Neural crest cell (in vitro differentiated cells): ENCODE measurements at places on chromosomes 7 and 10. TPM values are rescaled to one million over a fixed set of nuclear protein-coding genes. Genes with fewer than 3 reads are reported as not detected.

- no peak for DNase-seq
These were observed at the start of gene PRF1 for GRCh38 chr10:70602665-70603448. Gene PRF1 (minus strand): TSS chr10:70602741. CDS start chr10:70600902, 1,839 bp downstream.

- DNase-seq: no peak
These were observed 17.8 kb upstream of the HKDC1 start for GRCh38 chr10:69202332-69202731.

The MYPN gene
- not detected in 2 replicates for total RNA-seq

- DNase-seq: no peak
These were observed 15.6 kb downstream of the DPYSL4 start for GRCh38 chr10:132202070-132202970.

The GIMAP1 gene
- total RNA-seq: not detected in 2 replicates

- DNase-seq: no peak
These were observed 56.8 kb downstream of the INSIG1 start for GRCh38 chr7:155354371-155355048.

- no peak for DNase-seq
These were observed 89.2 kb upstream of the PRSS58 start for GRCh38 chr7:142347091-142347490.

The TNPO3 gene
- total RNA-seq: 67.5 and 68.7 TPM in 2 replicates

DNA sequence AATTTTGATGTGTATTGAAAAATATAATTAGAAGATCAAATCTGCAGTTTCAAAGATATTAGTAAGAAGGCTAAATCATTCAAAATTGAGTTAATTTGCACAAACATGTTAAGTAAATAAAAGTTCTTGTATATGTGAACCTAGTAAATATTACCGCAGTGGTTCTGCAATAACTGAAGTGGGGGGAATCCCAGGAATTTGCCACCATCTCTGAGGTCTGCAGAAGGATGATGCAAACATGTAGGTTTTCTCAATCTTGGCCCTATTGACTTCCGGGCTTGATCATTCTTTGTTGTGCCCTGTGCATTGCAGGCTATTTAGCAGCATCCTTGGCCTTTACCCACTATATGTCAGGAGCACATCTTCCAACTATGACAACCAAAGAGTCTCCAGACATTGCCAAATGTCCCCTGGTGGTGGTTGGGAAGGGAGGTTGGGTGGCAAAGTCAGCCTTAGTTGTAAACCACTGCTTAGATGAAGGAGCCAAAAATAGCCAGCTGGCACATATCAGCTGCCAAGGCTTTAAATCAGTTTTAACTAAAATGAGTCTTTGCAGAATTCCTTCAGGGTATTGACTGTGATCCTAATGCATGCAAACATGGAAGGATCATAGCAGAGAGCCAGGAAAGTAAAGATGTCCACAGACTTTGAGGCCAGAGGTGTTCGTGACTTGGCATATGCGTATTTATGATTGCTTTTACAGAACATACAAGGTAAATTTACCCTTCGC is 146.3 kb downstream of the TRIL start:
- DNase-seq: no peak

The SYNPO2L gene
- 0.12 and 0.20 TPM in 2 replicates for total RNA-seq

DNA sequence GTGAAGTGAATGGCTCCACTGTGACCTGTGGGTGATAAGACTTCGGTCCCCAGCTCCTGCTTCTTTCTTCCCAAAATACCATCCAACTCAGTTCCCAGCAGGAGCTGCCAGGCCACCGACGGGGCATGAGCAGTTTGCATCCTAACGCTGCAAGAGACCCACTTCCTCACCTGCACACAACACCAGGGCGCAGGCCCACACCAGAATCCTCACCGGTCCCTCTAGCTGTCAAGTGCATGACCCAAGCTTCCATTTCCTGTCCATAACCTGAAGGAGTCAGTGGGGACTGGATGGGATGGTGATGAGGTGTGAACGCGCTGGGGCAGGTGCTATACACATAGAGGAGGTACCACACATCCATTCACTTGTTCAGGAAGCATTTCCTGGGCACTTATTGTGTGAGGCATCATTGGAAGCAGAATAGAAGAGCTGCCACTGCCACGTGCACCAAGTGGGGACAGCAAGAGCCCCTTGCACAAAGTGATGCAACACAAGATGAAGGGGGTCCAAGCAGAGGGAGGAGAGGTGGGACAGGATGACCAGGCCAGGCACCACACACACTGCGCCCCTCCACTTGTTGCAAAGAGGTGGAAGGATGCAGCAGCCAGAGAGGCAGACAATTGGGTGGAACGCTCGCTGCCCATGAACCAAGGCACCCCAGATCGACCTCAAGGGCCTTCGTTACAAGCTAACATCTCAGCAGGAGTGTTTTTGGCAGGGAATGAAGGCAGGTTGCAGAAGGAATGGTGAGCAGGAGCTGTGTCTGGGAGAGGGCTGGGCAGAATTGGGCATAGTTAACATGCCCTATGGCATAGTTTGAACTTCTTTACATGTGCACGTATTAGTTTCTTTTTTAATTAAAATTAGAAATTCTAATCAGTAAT is 605.8 kb upstream of the MGMT start:
- DNase-seq: no peak

The ATRNL1 gene
- 44.1 and 46.9 TPM in 2 replicates for total RNA-seq

DNA sequence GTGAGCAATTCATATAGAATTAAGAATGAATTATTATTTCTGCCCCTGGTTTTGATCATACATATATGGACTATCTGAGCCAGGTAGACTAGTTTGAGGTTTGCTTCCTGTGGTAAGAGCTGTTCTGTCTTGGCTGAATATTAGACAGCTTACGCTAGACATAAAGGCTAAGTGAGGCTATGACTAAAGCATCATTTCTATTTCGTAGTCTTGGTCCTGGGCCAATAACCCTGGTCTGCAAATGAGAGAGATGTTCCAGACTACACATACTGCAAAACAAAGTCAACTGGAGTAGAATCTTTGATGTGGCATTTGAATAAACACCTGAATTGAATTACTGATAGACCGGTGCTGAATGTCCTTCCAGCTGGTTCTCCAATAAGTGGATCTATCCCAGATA is 40.8 kb upstream of the CACNB2 start:
- DNase-seq: no peak

GRCh38 chr7:35386816-35387706 is 133.2 kb upstream of the TBX20 start:
- no peak for DNase-seq

DNA sequence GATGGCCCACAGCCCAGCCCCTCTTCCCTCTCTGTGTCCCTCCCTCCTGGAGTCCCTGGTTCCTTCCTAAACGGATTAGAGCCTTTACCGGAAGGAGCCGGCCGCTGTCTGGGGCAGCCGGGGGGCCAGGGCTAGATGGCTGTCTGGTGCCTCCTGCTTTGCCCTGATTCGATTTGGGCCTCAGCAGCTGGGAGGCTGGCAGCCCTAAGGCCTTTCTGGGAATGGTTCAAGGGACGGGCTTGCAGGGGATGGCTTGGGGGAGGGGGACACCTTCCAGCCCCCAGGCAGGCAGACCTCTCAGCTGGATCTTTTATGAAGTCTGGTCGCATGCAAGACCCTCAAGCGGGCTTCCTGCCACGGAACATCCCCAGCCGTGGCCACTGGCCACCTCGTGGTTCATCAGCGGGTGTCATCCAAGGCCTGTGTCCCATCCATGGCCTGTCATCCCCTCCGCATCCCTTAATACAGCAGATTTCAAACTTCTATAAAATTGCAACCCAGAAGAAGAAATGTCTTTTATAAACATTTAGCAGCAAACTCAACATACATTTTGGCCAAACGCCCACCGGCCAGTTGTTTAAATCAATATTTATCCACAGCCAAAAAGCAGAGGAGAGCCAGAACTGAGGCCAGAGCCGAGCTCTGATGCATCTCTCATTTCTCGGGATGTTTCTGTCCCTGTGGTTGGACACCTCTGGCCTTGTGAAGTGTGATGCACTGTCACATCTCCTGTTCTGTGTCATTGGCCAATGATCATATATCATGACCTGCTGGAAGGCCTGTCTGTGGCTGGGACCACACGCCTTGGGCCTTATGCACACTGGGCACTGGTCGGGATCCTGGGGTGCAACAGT is 52.0 kb downstream of the GTF2IRD1 start:
- DNase-seq: no peak

- DNase-seq: no peak
These were observed 5.5 kb upstream of the UNC5B start for GRCh38 chr10:71206911-71207310.

DNA sequence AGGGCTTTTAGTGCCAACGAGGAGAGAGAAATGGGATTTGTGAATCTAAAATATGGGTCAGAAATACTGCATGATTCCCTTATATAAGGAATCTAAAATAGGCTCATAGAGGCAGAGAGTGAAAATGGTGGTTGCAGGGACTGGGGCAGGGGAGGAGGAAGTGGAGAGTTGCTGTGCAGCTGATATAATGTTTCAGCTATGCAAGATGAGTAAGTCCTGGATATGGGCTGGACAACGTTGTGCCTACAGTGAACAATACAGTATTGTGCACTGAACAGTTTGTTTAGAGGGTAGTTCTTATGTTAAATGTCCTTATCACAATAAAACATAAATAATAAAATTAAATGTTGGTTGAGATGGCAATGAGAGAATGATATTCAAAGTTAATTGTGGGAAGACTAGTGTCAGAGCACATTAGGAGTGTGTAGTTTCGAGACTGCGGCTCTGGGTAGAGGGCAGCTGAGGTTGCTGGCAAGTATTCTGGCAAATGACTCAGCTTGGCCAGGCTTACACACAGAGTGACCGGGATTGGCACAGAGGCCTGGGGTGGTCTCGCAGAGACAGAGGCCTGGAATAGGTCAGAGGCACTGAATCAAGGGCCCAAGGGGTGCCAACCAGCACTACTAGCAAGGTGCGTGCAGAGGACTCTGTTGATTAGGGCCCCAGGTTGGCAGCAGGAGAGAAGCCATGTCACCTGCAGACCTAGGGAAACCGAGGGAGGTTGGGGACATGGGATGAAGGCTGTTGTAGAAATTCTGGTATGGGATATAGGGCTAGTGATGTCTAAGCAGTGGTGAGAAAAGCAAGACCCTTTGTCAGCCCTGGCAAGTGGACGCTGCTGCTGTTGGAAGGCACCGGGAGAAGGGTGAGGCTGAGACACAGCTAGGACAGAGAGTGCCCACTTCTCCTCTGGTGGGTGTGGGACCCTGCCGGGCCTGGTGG is 2.8 kb upstream of the DEPP1 start:
- no peak for DNase-seq

GRCh38 chr7:98668255-98668654 is 51.2 kb downstream of the NPTX2 start:
- peak; percentile 3 for DNase-seq

The NAT16 gene
- 0.70 and 1.7 TPM in 2 replicates for total RNA-seq

DNA sequence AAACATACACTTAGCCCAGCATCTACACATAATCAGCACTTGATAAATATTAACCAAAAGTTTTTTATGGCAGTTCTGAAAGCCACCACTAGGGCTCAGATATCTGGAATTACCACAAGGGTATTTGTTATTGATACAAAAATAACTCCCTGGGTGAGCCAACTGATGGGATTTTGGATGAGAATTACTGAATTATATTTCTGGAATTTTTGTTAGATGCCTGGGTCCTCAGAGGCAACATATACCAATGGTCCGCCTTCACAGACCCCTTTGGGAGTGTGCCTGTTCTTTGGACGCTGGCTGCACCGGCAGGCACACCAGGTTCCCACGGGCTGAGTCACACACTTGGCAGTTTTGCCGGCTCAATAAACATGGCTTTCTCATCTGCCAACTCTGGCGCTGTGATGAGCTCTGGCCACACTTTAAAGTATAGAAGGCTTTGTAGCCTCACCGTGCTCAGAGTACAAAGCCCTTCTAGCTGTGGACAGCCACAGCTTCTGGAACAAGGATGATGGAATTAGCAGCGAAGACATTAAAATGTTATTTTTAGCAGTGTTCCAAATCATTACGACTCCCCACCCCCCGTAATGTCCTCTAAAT is 24.5 kb upstream of the EEPD1 start:
- DNase-seq: peak; percentile 14

The VWA2 gene
- total RNA-seq: not detected in 2 replicates

GRCh38 chr7:99768471-99768870 is 15.5 kb downstream of the CYP3A4 start:
- no peak for DNase-seq

GRCh38 chr7:22307816-22308215 is 49.1 kb downstream of the RAPGEF5 start:
- DNase-seq: no peak

DNA sequence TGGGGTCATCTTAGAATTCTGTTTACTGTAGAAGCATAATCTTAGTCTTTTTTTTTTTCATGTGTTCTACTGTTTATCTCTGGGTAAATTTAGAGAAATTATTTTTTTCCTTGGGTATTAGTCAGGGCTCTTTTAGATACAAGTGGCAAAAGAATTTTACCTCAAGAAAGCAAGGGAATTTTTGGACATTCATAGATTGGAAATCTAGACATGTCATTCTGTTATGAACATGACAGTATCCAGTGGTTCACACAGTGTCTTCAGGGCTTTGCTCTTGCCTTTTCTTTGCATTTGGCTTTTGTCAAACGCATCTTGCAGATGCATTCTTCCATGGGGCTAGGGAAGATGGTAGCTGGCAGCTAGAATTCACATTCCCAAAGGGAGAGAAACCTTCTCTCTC is 13.7 kb upstream of the TAS2R41 start:
- DNase-seq: no peak

The GRID1 gene
- total RNA-seq: 1.1 and 1.2 TPM in 2 replicates

The SEMA3E gene
- total RNA-seq: 0.09 and 0.41 TPM in 2 replicates
